ENCODE measurements at places on chromosomes 5 and 9.

DNA sequence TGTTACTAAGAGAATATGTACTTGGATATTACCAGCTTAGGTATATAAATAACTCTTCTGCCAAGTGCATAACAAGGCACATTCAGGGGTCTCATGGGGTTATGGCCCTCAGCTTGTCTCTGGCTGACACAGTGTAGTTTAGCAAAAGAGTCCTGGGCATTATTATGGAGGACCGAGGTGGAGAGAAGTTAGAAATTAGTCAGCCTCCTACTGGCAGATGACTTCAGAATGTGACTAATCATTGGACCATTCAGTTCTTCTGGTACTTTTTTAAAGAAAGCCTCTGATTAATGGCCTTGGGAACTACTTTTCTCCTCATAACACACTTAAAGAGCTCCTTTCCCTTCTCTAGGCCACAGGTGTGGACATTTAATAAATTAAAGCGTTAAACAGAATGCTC lies 178.9 kb downstream of the SH3GL2 start:
- DNase-seq: no peak

- no peak for DNase-seq
These were observed 88.7 kb upstream of the PHF24 start for GRCh38 chr9:34869390-34869789.

DNA sequence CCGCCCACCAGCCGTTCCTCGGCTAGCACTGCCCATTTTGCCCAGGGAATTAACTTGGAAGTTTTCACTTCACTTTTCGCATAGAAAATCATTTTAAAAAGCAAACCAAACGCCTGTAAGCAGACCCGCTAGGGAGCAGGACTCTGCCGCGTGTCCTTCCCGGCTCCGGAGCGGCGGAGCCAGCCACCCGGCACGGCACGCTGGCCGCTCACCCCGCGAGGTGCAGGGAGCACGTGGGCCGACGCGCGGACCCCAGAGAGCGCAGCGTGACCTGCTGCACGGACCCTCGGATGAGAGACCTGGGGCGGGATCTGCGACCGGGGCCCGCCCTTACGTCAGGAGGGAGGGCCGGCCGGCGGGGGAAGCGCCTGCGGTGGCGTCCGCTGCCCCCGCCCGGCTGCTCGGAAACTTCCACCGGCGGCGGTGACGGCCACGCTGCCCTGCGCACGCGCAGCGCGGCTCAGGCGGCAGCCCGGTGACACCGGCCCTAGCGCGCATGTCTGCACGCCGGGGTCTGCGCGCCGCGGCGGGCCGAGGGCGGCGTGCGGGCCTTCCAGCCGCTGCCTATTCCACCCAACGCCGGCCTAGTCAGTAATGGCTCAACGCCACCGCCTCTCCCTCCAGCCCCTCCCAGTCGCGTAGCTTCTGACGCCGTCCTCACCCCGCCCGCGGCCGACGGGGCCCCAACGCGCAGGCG lies 507 bp upstream of the TENT4A start:
- DNase-seq: peak; percentile 96

- DNase-seq: no peak
These were observed 136.7 kb downstream of the RGS3 start for GRCh38 chr9:113600023-113600823.

- DNase-seq: no peak
These were observed 476.1 kb upstream of the MPDZ start for GRCh38 chr9:13755551-13755950.

- DNase-seq: no peak
These were observed 8.1 kb downstream of the RPS6 start for GRCh38 chr9:19371942-19372341.

DNA sequence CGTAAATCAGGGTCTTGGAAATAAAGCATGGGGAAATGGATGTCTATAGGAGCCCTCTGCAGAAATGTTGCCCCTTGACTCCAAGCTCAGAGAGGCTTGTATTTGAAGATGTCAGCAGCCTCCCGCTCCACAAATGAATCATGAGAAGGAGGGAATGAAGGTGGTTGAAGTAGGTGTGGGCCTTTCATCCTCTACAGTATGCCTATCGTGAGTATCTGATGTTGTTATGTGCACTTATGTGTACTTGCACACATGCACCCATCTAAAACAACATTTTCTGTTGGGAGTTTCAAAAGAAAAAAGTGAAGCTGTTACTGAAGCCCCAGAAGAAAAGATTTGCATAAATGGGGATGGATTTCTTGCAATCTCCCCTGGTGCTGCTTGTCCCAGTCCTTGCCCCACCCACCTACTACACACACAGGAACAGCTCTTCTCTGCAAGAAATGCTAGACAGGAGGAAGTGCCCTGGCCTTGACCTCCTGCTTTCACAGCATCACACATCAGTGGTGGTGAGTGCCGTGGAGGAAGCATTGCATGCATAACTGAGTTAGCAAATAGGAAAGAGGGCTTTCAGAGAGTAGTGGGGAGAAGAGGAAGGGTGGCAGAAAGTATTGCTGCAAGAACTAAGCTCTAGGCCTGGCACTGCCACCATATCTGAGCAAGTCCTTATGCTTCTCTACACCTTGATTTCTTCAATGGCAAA lies 156.1 kb downstream of the SNX18 start:
- no peak for DNase-seq

GRCh38 chr5:160188141-160189015 lies 40.9 kb upstream of the FABP6 start:
- DNase-seq: peak; percentile 33

GRCh38 chr5:100900142-100900795 lies 2.8 kb downstream of the ST8SIA4 start:
- DNase-seq: no peak

DNA sequence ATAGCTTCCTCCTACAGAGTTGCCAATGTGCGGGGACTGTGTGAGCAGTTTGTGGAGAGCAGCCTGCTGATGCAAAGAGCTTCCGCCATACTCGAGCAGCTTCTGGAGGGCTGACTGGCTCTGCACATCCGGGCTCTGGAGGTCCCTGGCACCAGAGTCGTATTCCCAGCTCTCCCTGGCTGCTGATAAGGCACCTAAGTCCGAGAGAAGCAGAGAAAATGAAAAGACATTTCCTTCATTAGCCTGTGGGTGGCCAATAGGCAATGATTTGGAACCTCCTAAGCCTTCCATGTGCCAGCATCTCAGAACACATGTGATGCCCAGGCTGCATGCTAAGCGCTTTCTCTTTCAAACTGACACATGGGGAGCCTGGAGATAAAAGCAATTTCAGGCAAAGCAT lies 94.3 kb downstream of the TSSK1B start:
- no peak for DNase-seq

GRCh38 chr9:36102742-36103495 lies 33.6 kb upstream of the GLIPR2 start:
- peak; percentile 56 for DNase-seq

GRCh38 chr5:33999978-34000377 lies 7.9 kb downstream of the AMACR start:
- no peak for DNase-seq

DNA sequence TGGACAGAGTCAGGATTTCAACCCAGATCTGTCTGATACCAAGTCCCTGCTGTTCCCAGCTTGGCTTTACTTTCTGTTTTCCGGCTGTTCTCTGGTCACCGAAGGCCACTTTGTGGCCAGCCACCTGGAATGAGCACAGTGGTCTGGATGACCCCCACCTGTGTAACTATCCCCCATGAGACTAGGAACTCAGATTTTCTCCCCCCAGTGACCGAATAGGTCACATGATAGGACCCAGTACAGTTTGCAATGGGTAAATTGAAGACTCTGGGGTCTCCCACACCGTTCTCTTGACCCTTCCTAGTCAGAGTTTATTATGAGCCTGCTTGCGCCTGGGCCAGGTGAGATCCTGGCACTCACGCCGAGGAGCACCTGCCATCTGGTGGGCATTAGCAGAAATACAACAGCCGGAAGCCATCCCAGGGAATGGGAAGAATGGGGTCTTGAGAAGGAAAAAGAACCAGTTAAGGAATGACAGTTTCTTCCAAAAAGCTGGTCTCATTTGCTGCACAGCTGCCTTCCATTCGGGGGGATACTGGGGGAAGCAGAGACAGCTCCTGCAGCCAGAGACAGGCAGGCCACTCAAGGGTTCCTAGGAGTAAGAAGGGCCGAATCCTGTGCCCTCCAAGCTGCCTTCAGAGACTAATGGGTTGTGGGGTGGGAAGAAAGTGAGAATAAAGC lies 7.1 kb downstream of the PHYHD1 start:
- peak; percentile 47 for DNase-seq

GRCh38 chr5:178376921-178377582 lies 144.4 kb upstream of the PHYKPL start:
- DNase-seq: no peak

GRCh38 chr5:98106116-98107031 lies 667.1 kb upstream of the RGMB start:
- DNase-seq: no peak

- no peak for DNase-seq
These were observed 13.8 kb upstream of the CCL28 start for GRCh38 chr5:43425983-43426382.

DNA sequence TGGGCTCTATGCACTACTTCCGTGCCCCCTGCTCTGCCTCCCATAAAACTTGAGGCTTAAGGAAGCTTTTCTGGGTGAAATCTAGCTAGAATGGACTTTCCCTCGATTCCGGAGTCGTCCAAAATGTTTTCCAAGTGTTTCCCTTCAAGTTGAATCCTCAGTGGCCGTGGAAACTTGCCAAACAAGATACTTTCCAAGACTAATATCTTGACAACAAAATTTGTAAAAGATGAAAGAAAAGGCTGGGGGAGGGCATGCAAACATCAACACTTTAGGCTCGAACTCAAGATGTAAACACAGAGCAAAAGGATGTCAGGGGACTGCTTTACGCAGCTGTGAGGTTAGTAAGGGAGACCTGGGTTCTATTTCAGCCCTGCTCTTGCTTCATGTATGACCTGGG lies 482.8 kb upstream of the KLF4 start:
- no peak for DNase-seq

GRCh38 chr5:44943647-44944046 lies 134.9 kb downstream of the MRPS30 start:
- no peak for DNase-seq

DNA sequence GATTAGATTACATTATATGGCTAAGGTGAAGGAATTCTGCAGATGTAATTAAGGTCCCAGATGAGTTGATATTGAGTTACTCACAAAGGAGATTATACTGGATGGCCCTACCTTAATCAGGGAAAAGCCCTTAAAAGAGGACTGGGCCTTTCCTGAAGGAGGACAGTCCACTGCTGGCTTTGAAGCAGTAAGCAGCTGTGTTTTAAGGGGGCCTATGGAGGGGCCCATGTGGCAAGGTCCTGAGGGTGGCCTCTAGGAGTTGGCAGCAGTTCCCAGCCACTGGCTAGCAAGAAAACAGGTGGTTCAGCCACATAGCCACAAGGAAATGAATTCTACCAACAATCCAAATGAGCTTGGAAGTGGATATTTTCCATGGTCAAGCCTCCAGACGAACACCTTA lies 36.4 kb upstream of the GDNF start:
- no peak for DNase-seq

- no peak for DNase-seq
These were observed 6.3 kb downstream of the RMI1 start for GRCh38 chr9:83986765-83987401.

- no peak for DNase-seq
These were observed 125.7 kb downstream of the COL23A1 start for GRCh38 chr5:178464431-178465048.

- no peak for DNase-seq
These were observed 22.9 kb upstream of the ADAM19 start for GRCh38 chr5:157598350-157598936.

DNA sequence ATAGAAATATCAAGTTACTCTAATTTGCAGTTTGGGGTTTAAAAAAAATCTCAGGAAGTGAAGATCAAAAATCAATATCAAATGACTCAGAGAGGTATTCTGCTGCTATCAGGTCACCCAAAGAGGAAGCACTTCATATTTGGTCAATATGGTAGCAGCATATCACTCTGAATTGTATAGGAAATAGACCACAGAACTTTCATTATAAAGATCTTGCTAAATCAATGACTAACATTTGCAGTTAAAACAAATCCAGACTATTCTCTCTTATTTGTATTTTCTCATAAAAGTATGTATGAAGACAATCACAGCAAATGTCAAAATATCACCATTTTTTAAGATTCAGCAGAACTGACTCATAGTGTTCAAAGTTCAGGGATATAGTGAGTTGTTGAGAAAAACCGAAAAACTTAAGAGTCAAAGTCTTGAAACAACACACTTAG lies 105.8 kb upstream of the PCSK1 start:
- no peak for DNase-seq

DNA sequence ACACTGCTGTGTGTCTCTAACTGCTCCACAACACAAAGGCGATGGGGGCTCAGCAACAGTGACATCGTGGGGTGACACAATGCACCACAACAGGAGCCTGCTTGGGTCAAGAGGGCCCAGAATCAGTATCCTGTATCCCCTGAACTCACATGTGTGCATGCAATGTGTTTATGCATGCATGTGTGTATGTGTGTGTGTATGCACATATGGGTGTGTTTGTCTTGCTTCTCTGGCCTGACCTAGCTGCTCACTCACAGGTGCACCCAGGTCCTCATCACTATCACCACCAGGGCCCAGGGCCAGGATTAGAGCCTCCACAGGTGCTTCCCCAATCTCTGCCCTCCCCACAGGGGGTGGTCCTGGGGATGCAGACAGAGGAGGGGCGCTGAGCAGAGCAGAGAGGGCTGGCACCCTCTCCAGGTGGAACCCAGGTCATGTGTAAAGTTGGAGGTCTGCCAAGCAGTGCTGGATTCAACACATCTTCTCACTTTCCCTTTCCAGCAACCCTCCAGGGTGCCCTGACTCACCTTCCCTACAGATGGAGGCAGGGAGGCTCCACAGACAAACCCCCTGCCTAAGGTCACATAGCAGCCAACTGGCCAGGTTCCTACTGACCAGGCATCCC lies 18.1 kb upstream of the ZNF484 start:
- no peak for DNase-seq

DNA sequence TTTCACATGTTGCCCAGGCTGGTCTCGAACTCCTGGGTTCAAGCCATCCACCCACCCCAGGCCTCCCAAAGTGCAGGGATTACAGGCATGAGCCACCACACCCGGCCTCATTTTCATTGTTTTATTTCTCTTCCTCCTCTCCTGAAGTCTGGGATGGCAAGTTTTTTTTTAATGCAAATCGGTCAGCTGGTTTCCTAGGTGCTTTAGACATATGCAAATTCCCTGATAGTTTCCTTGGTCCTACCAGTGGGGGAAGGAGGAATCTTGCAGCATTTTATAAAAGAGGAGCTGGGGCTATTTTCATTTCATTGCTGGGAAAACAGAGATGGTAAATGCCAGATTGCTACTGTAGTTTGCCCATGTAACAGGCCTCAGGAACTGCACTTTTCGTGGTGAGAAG lies 179.4 kb downstream of the ACTL7B start:
- no peak for DNase-seq
